T-helper 9 cell (primary cell): ENCODE measurements at places on chromosomes 2 and 18.

- DNase-seq, result no peak
Measured at GRCh38 chr2:239268549-239268948, 132.3 kb downstream of the HDAC4 start.

- DNase-seq, result no peak
Measured at GRCh38 chr2:80195034-80195433, 109.5 kb downstream of the LRRTM1 start.

GRCh38 chr18:48367557-48367956, 41.6 kb downstream of the ZBTB7C start:
- DNase-seq, result no peak

DNA sequence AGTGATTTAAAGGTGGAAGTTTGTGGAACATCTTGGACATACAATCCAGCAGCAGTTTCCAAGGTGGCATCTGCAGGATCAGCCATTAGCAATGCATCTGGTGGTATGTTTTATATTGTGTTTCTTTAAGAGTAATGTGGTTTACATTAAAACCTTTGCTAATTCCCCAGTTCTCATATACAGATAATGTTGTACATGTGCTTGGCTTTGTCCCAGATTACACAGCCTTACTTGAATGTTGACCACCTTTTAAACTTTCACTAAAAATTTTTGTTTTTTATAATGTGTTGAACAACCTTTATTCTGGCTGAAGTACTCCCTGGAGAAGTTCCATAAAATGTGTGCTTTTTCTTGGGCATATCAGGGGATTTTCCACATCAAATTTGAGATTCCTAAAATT, 57.5 kb downstream of the MIB1 start:
- no peak for DNase-seq

DNA sequence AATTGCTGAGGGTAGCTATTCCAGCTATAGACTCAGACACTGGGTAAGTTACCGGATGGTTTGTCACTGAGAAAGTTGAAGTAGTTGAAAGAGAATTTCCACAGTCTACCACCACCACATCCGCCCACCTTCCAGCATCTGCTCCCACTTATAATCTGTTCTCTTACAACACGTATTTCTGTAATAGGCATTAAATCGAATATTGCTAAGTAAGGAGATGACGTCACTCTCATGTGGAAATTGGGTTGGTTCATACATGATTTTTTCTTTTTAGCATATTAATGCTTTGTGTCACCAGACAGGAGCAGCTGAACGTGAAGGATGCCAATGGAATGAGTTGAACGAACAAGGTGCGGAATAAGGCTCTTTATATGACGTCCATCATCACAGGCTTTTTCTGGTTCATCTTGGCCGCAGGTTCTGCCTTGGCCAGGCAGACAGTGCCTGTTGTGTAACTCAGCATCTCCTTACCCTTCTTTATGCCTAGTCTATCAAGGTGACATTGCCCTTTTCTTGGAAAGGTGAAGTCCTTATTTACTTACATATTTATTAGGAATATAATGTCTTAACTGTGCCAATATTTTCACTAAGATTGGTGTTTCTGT, 45.9 kb downstream of the THUMPD2 start:
- no peak for DNase-seq

DNA sequence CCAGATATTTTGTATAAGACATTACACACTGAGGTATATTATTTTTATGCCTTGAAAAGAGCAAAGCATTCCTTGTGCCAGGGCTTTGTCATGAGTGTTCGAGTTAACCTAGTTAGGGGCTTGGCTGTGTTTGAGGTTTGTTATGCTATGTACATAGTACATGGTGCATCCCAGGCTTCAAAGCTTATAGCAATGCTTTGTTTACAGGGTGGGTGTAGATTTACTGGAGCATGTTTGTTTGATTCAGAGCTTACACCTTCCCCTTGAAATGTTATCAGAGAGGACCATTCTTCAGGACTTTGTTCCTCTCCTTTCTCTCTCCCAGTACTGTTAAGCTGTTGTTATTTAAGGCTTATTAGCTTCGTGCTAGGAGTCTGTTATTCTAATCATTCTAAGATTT, 738.7 kb upstream of the LRRTM4 start:
- no peak for DNase-seq

- DNase-seq, result no peak
Measured at GRCh38 chr2:129883121-129883520, 96.3 kb upstream of the RAB6C start.

- DNase-seq, result no peak
Measured at GRCh38 chr18:31500051-31500688, 2.2 kb downstream of the DSG2 start.

DNA sequence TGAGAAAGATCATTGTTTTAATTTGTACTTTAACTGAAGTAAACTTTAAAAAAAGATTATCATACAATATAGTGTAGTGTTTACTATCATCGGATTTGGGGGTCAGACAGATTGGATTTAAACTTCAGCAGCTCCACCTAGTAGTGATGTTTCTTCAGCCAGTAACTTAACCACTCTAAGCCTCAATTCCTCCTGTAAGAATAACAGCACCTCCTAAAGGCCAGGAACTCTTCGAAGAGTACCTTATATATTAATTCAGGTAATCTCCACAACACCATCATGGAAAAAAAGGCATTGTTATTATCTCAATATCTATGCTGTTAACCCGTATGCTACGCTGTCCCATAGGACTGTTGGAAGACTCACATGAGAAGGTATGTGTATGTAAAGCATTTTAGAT, 69.0 kb upstream of the DLGAP1 start:
- DNase-seq, result no peak

DNA sequence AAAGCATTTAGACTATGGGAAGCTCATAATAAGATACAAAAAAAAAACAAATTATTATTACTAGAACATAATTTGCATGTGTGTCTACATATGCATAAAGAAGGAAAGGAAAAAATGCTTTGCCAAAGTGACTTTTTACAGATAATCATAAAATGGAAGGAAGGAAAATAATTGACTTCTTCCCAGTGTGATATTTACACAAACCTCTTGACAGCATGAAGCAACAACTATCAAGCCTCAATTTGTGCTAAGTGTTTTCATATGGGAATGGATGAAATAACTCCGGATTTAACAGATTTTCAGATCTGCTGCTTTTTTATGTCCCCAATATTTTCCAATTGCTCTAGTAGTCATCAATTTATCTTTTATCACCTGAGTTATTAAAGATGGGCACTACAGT, 275.9 kb upstream of the REG3G start:
- no peak for DNase-seq

DNA sequence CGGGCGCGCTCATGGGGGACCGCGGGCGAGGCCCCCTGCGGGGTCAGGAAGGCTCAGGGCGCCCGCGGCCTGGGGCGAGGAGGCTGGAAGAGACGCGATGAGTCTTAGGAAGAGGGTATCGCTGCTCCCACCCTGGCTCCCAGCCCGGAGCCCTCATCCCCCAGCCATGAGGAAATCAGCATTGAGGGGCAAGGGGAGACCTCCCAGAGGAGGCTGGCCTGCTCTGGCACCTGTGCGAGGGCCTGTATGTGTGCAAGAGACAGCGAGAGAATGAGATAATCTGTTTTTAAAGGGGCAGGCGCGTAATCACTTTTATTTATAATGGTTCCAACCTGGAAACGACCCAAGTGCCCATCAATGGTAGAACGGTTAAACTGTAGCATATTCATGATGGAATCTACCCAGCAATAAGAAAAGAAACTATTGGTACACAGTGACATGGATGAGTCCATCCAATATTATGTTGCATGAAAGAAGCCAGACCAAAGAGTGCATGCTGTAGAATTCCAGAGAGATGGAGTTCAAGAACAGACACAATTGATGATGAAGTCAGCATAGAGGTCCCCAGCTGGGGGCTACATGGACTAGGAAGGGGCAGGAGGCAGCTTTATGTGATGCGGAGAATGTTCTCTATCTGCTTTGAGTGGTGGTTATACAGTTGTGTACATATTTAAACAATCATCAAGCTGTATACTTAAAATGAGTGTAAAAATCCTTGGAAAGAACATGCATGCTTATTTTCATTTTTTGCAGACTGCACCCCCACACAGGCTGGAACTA, 14.4 kb downstream of the FBXO41 start:
- no peak for DNase-seq

DNA sequence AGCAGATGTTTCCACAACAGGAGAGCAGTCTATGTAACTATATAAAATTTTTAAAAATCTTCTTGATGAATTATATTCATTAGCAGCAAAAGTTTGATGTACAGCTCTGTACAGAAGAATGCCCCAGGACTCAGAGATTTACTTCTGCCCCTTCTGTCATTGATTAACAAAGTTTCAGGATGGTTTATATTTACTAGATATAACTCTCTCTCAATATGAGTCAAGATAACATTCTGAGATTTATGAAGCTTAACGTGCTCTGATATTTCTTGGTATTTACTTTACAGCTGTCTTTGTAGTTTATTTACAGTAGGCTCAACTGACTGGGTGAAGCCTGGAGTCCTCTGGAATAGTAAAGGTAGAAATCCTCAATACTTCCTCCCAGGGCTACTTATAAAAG, 93.6 kb upstream of the HNMT start:
- no peak for DNase-seq

- no peak for DNase-seq
Measured at GRCh38 chr18:47260120-47260923, 8.9 kb upstream of the SKOR2 start.

DNA sequence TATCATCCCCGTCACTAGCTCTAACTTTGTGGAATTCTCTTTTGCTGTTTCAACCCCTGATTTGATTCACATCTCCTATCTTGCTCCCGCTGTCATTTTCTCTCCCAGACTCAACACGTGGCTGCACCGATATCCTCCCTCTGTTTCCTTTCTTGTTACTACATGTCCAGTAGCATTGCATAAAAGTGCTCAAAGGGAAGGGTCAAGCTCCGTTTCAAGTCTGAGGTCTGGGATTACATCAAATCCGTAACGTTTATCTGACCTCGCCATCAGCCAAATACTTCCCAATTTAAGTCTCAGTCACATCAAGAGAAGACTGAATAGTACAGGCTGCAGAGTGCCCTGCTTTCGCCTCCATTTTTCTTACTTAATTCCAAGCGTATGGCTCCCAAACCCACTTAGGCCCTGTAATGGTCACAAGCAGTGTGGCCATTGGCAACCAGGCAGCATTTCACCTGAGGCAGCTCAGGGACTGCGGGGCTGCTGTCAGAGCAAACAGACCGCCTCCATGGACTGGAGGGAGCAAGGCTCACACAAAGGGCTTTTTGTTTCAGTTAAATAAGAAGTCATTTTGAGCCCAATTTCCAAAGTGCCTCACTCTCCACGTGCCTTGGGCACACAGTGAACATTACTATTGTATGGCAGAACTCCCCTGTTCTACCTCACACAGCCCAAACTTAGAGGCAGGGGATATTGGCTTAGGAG, 217.8 kb downstream of the BCL11A start:
- DNase-seq, result no peak

DNA sequence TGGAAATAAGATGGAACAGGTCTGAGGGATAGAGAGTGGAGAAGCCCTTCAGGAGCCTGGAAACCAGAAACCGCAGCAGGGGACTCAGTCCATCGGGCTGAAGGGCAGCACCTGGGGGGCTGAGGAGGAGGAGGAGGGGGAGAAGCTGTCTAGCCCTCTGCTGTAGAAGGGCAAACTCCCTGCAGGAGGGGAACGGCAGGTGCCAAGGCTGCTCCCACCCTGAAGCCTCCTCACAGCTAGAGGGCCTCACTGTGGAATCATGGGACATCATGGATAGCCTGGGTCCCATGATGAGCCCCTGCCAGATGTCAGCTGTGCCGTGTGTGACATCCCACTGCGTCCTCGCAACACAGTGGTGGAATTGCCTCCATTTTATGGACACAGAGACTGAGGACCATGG, 435 bp downstream of the MYO7B start:
- DNase-seq, result no peak

GRCh38 chr2:158773121-158773520, 22.0 kb upstream of the DAPL1 start:
- DNase-seq, result no peak

GRCh38 chr2:191446910-191447309, 201.7 kb downstream of the MYO1B start:
- no peak for DNase-seq

- no peak for DNase-seq
Measured at GRCh38 chr2:234502285-234502918, 5.5 kb upstream of the ARL4C start.

DNA sequence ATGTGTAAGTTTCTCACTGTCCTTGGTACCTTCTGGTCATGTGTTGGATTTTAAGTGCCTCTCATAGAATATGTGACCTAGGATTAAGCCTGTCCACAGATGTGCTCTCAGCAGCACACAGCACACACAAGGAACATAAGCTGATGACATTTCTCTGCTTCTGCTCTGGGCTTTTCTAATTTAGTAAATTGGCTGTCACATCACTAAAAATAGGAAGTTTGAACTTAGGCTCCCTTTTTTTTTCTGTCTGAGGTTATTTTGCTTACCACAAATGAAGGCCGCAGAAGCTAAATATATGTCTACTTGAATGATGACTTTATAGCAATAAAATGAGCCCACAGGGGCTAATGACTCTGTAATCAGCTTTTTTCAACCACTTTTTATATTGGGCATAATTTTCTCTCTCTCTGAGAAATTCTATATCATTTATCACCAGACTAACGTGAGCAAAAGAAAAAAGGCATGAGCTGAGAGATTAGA, 150.2 kb upstream of the KLHL14 start:
- no peak for DNase-seq

DNA sequence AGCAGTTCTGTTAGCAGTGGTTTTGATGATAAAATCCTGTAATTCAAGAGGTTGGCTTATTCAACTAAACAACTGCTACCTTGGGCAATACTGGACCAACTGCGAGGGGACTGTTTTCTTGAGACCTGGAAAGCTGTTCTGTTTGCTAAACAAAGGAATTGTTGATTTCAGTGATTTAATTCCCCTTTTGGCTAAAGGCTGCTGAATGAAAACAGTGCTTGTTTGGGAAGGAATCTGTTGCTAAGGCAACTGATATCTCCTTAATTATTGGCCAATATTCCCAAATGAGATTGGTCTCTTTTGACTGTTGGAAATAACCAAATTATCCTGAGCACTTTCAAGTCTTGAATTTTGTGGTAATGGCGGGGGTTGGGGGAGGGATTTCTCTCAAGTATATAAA, 136.8 kb downstream of the CAMKMT start:
- DNase-seq, result no peak

GRCh38 chr2:106695919-106696318, 190.0 kb downstream of the ST6GAL2 start:
- DNase-seq, result no peak

- no peak for DNase-seq
Measured at GRCh38 chr2:31522786-31523185, 58.0 kb downstream of the SRD5A2 start.

GRCh38 chr18:34901299-34901698, 139.9 kb upstream of the MAPRE2 start:
- DNase-seq, result no peak

GRCh38 chr2:106953779-106954178, 67.8 kb upstream of the ST6GAL2 start:
- DNase-seq, result no peak

GRCh38 chr18:36045241-36045991, 21.9 kb downstream of the RPRD1A start:
- DNase-seq, result no peak
